ENCODE measurements at places on chromosomes 12 and 14.
A peak's percentile ranks its signal among the peaks of the same experiment; 100 is the strongest.

DNA sequence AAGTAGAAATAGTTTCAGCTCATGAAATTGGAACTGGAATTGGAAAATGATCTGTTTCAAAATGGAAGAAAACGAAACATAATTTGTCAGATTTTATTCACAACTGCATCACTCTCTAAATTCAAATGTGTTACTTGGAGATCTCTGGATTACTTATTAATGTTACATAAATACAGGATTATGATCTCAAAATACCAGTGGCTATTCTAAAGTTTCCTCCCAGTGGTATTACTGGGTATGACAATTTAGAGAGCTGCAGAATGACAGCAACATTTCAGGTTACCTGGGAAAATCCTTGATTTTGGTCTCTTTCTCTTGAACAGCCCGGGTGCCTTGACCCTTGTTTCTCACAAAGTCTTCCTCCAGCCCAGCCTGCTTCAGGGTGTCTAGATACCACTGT is 14.2 kb downstream of the FAM161B start:
- DNase-seq: no peak

DNA sequence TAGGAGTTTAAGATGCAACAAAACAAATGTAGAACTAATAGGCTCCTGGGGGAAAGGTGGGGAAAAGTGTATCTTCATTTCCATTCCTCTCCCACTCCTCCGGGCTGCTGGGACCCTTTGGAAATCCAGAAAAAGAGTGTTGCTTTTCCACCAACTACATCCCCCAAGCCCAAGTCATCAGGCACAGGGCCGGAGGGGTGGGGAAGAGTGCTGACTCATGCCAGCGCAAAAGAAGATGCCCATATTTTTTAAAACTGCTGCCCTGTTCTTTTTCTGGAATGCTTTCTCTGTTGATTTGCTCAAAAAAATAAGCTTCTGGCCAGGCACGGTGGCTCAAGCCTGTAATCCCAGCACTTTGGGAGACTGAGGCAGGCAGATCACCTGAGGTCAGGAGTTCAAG is 70.9 kb downstream of the TBK1 start:
- no peak for DNase-seq

GRCh38 chr12:121578230-121579189 is 2.3 kb downstream of the KDM2B start:
- no peak for DNase-seq

- peak; percentile 32 for DNase-seq
Measured at GRCh38 chr12:109715310-109716091, 1.9 kb downstream of the FAM222A start.

DNA sequence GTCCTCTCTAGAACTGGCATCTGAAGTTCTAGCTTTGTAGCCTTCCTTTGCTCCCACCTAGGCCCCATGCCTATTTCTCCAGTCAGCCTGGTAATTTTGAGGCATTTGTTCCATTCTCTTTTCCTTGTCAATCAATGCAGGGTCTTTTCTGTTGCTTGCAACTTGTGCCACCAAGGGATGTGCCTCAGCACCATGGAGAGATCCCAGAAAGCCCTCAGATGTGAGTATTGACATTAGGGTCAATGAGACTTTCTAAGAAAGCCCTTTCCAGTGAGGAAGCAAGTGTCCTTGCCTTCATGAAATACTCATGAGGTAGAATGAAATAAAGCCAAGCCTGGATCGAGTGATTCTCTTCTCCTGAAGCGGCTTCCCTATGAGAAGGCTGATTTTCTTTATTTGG is 213.9 kb downstream of the SLC15A4 start:
- no peak for DNase-seq

GRCh38 chr12:127052511-127053232 is 1214.3 kb upstream of the TMEM132C start:
- no peak for DNase-seq

Measured in NCI-H2081 (cell line).